ENCODE measurements at places on chromosomes 3 and 15.

DNA sequence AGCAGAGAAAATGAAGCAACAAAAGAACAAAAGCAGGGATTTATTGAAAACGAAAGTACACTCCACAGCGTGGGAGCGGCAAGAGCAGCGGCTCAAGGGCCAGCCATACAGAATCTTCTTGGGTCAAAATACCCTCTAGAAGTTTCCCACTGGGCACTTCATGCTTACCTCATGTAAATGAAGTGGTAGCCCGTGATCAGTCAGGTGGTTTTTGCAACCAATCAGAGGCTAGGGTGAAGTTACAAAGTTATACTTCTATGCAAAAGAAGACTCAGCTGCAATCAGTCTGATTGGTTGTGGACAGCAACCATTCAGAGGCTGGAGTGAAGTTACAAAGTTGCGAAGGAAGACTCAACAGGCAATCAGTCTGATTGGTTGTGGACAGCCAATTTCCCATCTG is 37.8 kb upstream of the TRH start:
- peak; percentile 79 for DNase-seq

GRCh38 chr15:91077029-91077428 is 23.0 kb upstream of the SV2B start:
- no peak for DNase-seq

GRCh38 chr3:157618075-157618760 is 115.0 kb upstream of the VEPH1 start:
- DNase-seq: peak; percentile 84

GRCh38 chr15:79970624-79971434 is at the start of gene BCL2A1:
BCL2A1 (minus strand) TSS chr15:79971196; CDS start chr15:79971119, 77 bp downstream.
- peak; percentile 32 for DNase-seq

GRCh38 chr15:53457479-53457878 is 302.0 kb downstream of the WDR72 start:
- DNase-seq: no peak

GRCh38 chr3:29332195-29332637 is 51.3 kb downstream of the RBMS3 start:
- DNase-seq: peak; percentile 28

- no peak for DNase-seq
Measured at GRCh38 chr3:64108231-64108630, 84.9 kb upstream of the PSMD6 start.

DNA sequence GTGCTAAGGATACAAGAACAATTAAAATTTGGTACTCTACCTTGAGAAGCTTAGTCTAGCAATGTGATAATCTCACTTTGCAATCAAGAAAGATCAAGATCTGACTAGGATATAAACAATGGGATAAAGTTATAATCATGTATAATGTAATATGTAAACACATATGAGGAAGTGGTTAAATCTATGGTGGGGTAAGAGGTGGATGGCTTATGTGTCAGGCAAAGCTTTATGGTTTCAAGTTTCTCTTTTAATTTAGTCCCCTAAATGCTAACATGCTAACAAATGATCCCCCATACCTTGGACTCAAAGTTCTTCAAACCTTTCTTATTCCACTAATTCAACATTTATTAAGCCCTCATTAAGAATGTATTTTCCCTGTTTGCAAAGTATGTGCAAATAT is 2.5 kb downstream of the RSL24D1 start:
- DNase-seq: no peak

- no peak for DNase-seq
Measured at GRCh38 chr15:84736375-84736774, 12.0 kb upstream of the ZNF592 start.
